ENCODE measurements at places on chromosomes 16 and 17.
A peak's percentile ranks its signal among the peaks of the same experiment; 100 is the strongest.

DNA sequence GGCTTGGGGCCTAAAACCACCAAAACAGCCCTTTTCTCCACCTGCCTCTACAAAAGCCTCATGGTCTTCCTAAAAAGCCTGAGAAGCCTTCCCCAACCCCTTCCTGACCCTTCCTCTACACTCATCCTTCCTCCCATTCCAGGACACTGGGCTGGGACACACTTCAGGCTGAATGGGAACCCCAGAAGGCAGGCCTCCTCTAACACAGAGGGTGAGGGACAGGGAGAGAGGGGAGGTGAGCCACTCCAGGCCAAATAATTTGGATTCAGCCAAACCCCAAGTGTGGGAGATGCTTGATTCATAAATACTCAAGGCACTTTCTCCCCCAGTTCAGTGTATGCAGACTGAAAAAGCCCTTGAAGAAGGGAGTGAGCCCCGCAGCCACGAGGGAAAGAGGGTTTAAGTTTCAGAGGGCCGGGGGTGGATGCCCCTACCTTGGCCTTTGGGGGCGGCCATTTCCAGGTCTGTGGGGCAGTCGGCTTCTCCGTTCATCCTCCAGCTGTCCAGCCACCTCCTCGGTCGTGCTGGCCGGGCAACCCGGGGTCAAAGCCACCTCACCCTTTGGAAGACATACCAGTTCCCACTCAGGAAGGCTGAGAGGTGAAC is 1.6 kb downstream of the UBTF start:
- no peak for DNase-seq

GRCh38 chr17:48283411-48283810 is 146.6 kb downstream of the SKAP1 start:
- DNase-seq = no peak

DNA sequence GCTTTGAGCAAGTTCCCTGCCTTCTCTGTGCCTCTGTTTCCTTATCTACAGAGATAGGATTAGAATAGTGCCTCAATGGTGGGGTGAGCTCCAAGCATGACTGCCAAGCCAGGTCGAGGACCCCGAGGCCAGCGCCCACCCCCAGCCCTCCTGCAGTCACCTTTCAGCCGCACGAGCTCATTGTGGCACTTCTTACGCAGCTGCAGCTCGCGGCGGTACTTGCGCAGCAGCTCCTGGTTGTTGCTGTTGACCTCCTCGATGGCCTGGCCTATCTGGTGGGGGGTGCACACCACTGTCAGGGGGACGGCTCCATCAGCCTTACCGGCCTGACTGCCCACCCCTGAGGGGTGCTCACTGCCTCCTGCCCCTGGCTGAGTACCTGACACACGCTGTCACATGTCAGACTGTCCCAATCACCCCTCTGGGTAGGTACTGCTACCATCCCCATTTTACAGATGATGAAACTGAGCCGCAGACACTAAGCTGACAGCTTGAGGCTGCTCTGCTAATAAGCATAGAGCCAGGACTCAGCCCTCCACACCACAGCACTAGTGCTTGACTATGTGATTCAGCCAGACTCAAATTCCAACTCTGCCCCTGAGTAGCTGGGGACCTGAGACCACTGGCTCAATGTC is 31.3 kb downstream of the KATNB1 start:
- no peak for DNase-seq

DNA sequence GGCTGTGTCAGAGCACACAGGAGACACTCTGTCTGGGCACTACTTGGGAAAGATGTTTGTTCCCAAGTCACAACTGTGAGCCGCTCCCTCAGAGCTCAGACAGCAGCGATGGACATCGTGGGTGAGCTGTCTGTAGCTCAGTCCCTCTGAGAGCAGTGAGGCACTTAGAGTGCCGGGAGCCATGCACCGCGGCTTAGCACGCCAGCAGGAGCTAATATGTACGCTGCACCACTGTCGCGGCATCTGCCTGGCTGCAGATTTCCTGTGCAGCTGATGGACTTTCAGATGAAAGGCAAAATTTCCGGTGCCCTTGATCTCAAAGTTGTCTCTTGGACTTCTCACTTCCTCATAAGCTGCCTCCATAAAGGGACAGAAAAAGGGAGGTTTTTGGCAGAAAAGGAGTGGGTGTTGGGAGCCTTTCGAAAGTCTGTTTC is 92.8 kb upstream of the ZNF469 start:
- DNase-seq = no peak

GRCh38 chr17:742147-742793 is 9.8 kb downstream of the GEMIN4 start:
- no peak for DNase-seq

DNA sequence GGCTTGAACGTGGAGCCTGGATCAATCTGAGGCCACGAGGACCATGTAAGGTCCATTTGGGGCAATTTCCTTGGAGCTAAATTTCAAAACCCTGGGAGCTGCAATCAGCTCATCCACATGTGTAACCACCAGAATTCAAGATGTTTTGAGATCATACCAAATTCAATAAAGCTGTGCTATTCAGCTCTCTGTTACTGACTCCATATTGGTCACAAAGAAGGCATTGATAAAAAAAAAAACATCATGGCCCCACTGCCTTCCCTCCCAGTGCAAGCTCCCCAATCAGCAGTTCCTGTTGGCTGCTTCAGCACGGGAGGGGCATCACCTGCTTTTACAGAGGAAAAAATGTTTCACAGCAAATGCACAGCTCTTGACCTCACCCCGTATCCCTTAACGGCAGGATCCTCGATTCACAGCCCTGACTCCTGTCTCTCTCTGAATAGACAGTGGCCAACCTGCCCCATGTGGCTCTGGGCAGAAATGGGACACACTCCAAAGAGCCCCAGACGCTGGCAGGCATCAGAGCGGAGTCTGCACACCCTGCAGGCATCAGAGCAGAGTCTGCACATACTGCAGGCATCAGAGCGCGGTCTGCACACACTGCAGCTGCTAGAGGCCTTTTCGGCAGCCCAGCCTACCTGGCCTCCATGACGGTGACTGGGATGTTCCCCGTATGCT is 37.1 kb downstream of the FANCA start:
- no peak for DNase-seq

GRCh38 chr16:84606081-84606875 is 11.6 kb downstream of the COTL1 start:
- no peak for DNase-seq

DNA sequence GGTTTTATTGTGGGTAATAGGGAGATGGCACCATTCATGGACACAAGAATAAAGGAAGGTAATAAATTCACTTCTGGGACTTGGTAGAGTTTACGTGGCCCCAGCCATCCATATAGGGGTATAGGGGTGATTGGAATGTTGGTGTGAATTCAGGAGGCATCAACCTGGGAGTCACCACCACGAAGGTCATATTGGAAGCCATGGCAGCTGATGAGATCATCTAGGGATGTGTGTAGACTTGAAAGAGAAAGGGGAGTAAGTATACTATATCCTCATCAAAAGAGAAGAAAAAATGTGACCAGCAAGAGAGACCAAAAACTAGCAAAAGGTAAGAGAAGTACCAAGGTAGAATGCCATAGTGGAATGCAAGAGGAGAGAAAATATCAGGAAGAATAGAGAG is 26.6 kb upstream of the GINS3 start:
- no peak for DNase-seq

- DNase-seq = no peak
These were observed 9.8 kb downstream of the SLC4A1 start for GRCh38 chr17:44257815-44258760.

DNA sequence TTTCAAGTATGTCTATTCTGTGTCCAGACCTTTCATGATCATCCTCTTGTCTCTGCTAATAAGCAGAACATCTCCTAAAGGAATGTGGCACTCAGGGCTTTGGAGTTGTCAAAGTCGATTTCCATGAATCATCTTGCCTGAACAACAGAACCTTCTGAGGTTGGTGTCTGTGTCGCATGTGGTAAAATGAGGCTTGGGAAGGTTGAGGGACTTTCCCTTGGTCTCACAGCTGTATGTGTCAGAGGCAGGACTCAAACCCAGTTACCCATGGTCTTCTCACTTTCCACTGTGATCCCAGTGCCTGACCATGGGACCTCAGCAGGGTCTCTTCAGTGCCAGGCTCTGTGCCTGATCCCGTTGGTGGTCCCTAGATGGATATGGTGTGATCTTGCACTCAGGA is 4.2 kb upstream of the GPRC5B start:
- DNase-seq = no peak

DNA sequence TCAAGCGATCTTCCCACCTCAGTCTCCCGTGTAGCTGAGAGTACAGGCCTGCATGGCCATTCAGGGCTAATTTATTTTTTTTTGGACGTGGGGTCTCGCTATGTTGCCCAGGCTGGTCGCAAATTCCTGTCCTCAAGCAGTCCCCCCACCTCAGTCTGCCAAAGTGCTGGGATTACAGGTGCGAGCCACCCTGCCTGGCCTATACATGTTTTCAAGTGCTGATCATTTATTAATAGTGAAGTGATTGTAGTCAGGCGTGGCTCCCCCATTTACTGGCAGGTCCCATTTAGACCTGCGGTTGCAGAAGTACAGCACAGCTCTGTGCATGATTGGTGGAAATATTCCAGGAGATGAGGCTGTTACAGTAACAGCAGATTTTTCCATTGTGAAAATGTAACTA is 8.4 kb downstream of the FOXK2 start:
- no peak for DNase-seq

DNA sequence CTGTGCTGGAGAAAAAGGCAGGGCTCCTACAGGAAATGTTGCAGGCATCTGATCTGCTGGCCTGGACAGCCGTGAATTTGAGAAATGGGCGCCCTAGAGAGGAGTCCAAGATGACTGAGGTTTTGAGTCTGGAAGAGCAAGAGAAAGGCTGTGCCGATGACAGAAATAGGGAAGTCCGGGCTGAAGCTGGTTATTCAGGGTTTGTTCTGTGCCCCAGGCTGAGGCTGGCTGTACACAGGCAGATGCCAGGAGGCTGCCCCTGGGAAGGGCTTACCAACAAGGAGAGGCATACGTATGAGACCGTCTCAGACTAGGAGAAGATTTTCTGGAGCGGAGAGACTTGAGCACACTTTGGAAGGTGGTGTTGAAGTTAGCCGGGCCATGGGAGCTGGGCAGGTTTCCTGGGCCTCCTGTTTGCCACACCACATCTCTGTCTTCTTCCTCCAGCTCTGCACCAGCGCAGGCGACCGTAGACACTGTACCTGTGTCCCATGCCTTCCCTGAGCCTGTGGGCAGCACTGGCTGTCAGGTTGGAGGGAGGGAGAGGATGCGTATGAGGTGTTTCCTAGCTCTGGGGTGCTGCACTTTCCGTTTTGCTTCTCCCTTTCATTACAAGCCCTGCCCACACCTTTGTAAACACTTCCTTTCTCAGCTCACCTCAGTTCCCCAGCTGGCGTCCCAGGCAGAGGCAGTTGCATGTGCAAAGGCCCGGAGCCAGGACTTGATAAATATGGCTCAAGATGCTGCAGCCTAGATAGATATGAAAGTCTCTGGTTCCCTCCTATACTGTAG is 80.8 kb downstream of the SPECC1 start:
- no peak for DNase-seq

GRCh38 chr17:9522074-9522473 is 53.5 kb downstream of the STX8 start:
- DNase-seq = peak; percentile 40

GRCh38 chr16:20355114-20355782 is 2.7 kb upstream of the UMOD start:
- no peak for DNase-seq

DNA sequence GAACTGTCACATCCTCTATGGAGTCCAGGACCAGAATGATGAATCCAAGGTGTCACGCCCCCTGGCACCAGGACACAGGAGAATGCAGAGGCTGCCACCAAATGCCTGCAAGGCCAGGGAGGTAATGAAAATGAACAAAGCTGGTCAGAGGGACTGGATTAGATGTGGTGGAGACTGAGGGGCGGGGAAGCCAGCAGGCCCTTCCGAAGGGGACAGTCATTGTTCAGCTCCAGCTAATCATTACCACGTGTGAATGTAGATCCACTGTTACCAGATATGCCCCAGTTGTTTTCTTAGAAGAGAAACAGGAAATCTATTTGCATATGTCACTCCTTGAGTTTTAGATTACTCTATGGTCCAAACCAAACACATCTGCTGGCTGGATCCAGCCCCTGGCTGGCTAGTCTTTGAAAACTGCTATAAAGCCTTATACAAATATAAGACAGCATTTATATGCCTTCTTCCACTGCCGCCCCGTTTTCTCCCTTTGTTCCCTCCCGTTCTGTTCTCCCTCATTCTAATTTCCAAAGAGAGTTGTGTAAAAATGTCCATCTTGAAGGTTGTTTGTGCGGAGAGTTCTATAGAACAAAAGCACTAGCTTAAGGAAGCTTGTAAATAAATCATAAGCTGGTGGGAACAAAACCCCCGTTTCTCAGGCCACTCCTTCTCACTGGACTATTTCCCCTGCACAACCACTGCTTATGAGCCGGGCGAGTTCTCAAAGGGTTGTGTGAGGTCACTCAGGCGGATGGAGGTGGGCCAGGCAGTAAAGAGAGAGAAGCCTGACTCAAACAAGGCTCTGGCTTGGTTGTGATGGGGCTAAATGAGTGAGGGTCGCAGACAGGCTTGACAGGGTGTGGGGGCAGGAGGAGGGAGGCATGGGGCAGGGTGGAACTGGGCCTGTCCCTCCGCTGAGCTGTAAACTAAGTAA is 14.2 kb downstream of the CRYM start:
- no peak for DNase-seq

DNA sequence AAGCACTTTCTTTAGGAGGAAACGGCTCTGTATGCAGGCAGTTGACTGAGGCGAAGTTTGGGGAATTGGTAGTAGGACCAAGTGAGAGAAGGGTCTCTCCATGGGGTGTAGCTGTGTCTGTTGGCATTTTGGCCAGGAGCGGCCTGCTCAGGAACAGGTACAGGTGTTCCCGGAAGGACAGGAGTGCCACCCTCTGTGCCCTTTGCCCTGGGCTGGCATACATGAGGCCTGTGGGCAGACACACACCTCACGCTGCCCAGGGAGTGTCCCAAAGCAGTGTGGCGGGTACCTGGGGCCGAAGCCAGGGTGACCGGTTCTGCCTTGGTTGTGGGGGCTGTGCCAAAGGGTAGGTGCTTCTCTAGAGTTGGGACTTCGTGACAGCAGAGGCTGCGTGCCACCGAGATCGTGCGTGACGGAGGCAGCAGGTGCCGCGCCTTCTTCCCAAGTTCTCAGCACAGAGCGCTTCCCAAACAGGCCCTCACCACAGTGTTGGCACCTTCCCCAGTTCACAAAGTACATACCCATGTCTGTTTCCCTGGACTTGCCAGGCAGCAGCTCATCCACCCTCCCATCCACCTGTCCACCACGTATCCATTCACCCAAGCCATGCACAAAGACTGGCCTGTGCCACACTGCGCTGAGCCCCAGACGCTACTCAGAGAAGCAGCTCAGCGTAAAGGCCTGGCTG is 19.9 kb upstream of the TCF25 start:
- DNase-seq = no peak
